ENCODE measurements at places on chromosomes 2 and 18.

DNA sequence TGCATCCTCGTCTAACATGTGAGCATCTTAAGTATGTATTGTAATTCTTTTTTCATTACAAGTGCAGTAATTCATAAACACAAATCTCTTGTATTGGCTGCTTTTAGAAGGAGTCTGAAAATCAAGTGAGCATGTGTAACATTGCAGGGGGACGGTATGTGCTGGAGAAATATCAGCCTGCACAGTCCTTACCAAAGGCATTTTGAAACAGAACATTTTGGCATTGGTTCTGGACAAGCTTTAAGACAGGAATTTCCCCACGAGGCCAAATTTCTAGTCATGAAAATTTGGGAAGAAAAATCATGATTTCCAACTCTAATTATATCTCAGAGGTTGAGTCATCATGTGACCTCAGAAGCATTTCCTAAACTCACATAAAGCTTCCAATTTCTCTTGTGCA, 24.7 kb upstream of the NRP2 start:
- DNase-seq = no peak

- no peak for DNase-seq
These were observed 316.9 kb upstream of the ZEB2 start for GRCh38 chr2:144836635-144837350.

- no peak for DNase-seq
These were observed 94.0 kb downstream of the LAMA1 start for GRCh38 chr18:7023581-7023980.

DNA sequence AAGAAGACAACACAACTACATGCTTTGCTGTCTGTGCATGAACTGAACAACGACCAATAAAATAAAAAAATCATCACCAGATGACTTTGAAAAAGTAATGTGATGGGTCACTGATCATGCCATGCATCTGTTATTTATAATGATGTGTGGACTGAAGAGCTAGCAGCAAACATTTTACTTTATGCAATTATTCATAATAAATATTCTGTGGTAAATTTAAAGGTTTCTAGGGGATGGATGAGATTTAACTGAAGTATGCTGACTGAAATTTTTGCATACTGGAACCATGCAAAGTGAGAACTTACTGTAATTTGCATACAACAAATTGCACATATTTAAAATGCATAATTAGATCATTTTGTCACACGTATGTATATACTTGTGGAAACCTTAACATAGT, 31.3 kb upstream of the BAZ2B start:
- no peak for DNase-seq
